Common myeloid progenitor, CD34-positive (primary cell): ENCODE measurements at places on chromosomes 5 and 9.

GRCh38 chr9:35476596-35476995 lies 13.3 kb upstream of the RUSC2 start:
- no peak for DNase-seq

DNA sequence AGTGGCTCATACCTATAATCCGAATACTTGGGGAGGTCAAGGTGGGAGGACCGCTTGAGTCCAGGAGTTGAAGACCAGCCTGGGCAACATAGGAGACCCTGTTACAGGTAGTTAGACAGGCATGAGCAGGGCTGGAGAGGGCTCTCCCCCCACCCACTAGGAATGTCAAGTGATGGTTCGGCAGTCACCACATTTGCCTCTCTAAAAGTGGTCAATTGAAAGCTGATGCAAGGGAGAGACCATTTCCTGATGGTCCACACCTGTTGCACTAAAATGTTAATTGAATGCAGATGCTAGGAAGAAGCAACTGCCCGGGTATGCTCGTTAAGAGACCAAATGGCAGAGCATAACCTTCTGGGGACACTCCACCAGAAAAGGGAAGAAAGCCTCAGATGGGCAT lies 82.7 kb downstream of the SFXN1 start:
- DNase-seq = no peak

GRCh38 chr5:59328709-59329296 lies 564.7 kb downstream of the PDE4D start:
- no peak for DNase-seq

GRCh38 chr9:26694381-26695297 lies 198.0 kb downstream of the CAAP1 start:
- no peak for DNase-seq

- DNase-seq = no peak
Observed at GRCh38 chr5:14743601-14744295, 79.2 kb downstream of the OTULIN start.

DNA sequence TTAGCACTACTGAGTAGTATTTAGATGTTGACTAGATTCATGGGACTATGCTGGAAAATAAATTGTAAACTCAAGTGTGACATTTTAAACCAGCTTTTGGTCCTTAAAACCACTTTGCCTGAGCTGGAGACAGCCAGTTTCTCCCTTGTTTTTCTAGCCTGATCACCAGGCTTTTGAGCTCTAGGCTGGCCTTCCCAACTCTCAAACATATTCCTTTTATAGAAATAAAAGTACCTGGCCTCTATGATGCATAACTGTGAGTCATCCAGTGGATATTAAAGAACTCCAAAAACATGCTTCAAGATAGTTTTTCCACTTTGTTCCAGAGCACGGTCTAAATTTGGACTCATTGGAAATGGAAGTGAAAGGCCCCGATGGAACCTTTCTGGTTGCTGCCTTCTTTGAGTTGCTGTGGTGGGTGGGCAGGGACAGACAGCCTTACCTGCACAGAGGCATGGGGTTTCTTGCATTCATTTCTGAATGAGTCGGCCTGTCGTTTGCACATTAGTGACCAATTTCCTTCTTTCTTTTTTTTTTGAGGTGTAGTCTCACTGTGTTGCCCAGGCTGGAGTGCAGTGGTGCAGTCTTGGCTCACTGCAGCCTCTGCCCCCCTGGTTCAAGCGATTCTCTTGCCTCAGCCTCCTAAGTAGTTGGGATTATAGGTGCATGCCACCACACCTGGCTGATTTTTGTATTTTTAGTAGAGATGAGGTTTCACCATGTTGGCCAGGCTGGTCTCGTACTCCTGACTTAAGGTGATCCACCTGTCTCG lies 43.1 kb downstream of the TRIO start:
- no peak for DNase-seq

DNA sequence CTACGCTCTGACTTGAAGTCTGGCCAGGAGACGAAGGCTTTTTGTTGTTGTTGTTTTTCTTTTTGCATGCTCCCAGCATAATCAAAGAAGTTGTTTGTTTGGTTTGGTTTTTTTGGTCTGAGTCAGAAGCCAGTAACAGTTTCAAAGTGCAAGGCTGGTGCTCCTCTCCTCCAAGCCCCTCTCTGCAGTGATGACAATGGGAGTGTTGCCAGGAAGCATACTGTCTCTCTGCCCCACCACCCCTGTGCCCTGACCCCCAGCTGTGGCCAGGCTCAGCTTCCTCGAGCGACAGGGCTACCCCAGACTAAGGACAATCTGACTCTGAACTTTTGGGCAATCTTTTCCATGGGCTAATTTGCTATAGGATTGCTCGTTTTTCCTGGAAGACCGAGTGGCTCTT lies 173.8 kb upstream of the PITX1 start:
- DNase-seq = no peak

GRCh38 chr5:123460296-123460729 lies 37.1 kb upstream of the CEP120 start:
- no peak for DNase-seq

- no peak for DNase-seq
Observed at GRCh38 chr9:133653638-133654037, 17.5 kb downstream of the DBH start.

- no peak for DNase-seq
Observed at GRCh38 chr5:174166231-174167079, 120.9 kb downstream of the NSG2 start.
